ENCODE measurements at places on chromosomes 7 and 10. TPM values are rescaled to one million over a fixed set of nuclear protein-coding genes. Genes with fewer than 3 reads are reported as not detected.

The LRRC4 gene
- total RNA-seq: 3.7 TPM

The ASB10 gene
- total RNA-seq: 17.3 TPM

The ITGA8 gene
- 2.5 TPM for total RNA-seq

The MEOX2 gene
- total RNA-seq: 6.9 TPM

The CNTNAP2 gene
- 0.22 TPM for total RNA-seq

DNA sequence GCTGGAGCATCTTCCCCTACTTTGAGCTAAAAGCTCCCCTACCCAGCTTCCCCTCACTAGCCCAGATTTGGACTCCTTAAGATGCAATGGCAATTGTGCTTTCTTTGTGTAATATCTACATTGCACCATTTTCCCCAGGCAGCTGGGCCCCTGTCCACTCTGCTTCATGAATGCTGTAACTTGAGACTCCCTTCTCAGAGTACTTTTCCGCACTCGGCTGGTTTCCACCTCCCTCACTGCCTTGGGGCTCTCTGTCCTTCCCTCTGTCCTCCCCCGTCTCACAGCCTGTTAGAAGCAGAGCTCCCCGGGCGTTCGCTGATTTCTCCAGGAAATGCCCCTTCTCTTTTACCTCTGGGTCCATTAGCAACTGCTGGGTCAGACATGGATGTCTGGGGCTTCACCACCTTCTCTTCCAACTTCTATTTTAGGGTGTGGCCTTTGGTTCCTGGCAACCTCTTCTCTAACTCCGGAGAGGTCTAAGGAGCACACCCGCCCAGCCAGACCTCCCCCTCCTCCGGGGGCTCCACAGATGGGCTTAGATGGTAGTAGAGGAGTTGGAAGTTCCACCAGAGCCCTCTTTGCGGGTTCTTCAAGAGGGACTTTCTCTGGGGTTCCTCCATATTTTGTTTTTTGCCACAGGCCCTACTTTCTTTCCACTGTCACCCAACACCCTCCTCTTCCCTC is 2.9 kb upstream of the TMEM72 start:
- peak; percentile 36 for DNase-seq

GRCh38 chr7:141697211-141697871 is 4.6 kb downstream of the DENND11 start:
- no peak for DNase-seq

- no peak for DNase-seq
Observed at GRCh38 chr10:14072541-14072940, 258.2 kb downstream of the FRMD4A start.

- no peak for DNase-seq
Observed at GRCh38 chr10:103593022-103593570, 99.6 kb downstream of the NEURL1 start.

DNA sequence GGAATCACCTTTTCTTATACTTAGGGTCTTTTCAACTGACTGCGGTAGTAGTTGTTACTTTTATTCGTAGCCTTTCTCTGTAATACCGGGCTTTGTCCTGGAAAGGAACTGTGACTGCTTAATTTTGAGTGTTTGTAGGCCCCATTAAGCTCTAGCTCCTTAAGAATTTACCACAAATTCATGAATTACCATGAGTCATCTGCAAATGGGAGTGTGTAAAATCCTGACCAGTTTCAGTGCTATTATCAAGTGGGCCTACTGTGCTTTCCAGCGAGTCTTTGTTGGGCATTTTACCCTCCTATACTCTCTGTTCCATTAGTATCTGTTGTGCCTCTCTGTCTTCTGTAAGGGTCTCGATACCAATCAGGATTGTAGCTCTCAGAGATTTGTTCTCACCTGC is 49.7 kb downstream of the ZMYND11 start:
- no peak for DNase-seq

DNA sequence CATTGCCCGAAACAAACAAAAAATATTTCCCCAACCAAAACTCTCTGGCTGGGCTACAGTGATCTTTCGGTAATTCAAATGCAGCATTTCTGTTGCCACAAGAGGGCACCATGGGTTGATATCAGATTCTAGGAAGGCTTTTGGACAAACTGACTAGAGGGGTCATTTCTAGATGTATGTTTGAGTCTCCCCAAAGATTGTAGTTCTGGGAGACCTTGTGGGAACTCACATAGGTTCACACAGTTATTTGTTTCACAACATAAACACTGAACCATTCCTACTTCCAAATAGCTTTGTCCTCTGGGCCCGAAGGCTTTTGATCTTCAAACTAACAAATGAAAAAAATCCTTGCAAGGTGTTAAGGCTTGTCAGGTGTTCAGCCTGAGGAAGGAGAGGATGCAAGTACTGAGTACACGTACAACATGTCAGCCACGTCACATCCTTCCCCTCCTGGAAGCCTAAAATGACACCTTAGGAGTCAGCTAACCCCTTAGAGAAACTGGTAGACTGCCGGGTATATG is 37.0 kb upstream of the IL15RA start:
- no peak for DNase-seq

DNA sequence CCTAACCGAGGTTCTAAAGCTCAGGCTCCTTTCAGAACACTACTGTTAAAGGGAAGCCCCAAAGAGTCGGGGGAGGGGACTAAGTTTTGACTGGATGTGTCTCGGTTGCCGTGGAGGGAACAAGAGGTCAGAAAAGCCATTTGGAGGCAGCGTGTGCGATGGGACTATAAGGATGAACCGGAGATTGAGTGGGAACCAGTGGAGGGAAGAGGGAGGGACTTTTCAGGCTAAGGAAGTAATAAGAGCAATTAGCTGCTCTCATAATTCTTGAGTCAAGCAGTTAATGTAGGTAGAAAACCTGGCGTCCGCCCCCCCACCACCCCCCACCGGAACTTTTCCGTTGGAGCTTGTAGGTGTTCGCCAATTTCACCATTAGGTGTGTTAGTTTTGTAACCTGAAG is 491 bp upstream of the AKAP9 start:
- no peak for DNase-seq

- DNase-seq: no peak
Observed at GRCh38 chr10:61283066-61283465, 170.1 kb downstream of the TMEM26 start.

DNA sequence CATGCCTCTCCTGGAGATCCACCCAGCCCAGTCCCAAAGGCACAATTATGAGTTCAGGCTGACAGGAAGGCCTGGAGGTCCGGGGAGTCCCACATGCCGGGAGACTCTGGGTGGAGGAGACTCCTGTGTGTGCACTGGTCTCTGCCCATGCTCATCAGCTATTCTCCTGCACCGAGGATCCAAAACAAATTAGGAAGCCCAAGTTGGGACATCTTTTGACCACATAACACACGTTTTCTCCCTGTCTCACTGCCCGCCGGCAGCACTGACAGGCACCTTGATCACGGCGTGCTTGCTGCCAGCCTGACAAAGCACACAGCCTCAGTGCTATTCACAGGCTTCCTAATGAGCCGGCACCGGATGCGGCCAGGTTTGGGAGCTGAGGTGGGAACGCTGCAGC is 412.7 kb downstream of the PTPRN2 start:
- DNase-seq: no peak

GRCh38 chr7:30977222-30977621 is 13.5 kb downstream of the GHRHR start:
- no peak for DNase-seq

- DNase-seq: peak; percentile 64
Observed at GRCh38 chr7:152862006-152862405, 102.5 kb downstream of the ACTR3B start.

DNA sequence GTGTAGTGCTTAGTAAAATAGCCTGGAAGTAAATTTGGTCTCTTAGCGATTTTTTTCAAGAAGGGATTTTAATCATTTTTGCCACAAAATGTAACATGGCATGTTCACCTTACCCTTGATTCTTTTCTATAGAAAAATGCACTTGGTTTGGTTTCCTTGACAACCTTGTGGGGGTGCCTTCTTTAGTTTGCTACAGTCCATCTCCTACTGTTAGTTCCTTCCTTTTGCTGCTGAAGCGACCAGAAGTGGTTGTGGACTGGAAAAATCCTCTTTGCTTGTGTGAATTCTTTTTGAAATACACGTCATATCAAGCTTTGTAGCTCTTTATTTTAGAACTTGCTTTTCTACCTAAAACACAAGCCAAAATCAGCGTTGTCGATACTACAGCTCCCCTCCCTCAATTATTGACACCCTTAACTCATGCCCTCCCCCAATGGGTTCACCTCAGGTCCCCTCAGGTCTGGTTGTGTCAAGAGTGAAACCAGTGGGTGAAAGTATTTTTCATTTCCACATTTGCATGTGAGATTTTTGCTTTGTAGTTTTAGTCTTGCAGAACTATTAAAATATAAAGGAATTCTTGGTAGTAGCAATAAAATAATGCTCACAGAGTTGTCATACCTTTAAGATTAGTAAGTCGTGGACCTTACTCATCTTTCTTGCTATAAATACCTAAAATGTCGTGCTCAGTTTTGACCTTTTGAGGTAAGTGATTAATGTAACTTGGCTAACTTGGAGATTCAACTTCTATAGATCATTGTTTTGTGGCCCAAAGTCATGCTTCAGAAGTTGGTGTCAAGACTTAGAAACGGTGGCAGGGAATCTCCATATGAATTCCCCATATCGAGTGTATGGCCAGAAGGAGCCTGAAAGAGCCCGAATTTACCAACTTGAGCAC is 1.5 kb downstream of the ACTR3B start:
- no peak for DNase-seq

GRCh38 chr7:139634087-139634486 is 110.6 kb downstream of the CLEC2L start:
- DNase-seq: no peak

DNA sequence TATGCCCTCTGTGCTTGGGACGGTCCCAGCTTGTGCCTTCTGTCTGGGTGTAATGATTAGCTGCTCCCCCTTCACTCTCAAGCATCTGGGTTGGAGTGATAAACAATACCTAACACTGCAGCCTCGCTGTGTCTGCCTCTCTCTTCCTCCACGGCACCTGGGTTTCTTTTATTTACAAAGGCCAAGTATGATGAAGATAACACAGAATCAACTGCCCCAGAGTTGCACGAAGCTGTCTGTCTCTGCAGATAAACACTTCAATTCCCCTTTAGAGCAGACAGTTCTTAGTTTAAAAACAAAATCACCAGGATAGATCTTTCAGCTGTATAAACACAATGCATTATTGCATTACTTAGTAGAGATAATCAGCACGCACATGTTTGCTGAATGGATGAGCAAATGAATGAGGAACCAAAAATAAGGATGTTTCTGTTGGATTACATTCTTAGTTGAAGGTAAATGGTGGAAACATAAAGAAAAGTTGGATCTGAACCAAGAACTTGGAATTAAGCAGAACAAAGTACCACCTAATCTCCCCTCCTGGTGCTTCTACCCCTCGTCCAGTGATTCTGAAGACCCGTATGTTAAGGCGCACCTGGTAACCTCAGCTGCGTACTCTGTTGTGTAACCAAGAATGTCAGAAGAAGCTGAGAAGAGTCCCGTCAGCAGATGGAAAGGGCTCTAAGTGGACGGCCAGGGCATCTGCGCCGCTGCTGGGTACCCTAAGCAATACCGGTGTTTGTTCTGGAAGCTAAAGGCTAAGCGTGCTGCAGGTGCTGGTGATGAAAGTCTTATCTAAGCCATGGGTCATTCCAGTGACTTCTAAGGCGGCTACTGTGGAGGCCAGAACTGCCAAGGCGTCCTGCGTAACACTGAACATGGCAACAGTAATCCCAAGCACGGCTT is 26.6 kb downstream of the INSIG1 start:
- DNase-seq: no peak

GRCh38 chr10:113735913-113736312 is 15.6 kb upstream of the PLEKHS1 start:
- DNase-seq: no peak

DNA sequence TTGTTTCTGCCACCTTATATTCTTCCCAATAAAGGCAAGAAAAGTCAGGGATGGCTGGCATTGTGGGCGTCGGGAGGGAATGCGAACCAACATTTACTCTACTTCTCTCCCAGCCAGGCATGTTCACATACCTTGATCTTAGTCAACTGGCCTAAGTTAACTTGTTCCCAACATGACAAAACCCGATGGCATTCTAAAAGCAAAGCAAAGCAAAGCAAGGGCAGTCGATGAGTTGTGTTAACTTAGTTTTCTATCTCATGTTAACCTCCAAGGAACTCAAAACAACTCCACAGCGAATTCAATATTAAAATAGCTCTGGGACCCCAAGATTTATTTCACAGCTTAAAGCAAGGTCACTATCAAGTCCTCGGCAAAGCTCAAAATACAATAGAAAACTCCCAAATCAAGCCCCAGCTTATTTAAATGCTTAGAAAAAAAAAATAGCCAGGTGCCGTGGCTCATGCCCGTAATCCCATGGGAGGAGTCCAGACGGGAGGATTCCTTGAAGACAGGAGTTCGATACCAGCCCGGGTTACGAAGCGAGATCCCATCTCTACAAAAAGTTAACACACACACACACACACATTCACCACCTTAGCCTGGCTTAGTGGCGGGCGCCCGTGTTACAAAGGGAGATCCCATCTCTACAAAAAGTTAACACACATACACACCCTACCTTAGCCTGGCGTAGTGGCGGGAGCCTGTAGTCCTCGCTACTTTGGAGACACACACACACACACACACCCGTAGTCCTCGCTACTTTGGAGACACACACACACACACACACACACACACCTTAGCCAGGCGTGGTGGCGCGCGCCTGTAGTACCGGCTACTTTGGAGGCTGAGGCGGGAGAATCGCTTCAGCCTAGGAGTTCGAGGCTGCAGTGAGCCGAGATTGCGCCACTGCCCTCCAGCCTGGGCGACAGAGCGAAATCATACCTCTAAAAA is 901 bp upstream of the CCNY start:
- DNase-seq: no peak

- DNase-seq: no peak
Observed at GRCh38 chr7:39464350-39465054, 101.7 kb upstream of the YAE1 start.

Data from cardiac septum (tissue), 1 donor.